ENCODE measurements at places on chromosomes 2 and 18.

DNA sequence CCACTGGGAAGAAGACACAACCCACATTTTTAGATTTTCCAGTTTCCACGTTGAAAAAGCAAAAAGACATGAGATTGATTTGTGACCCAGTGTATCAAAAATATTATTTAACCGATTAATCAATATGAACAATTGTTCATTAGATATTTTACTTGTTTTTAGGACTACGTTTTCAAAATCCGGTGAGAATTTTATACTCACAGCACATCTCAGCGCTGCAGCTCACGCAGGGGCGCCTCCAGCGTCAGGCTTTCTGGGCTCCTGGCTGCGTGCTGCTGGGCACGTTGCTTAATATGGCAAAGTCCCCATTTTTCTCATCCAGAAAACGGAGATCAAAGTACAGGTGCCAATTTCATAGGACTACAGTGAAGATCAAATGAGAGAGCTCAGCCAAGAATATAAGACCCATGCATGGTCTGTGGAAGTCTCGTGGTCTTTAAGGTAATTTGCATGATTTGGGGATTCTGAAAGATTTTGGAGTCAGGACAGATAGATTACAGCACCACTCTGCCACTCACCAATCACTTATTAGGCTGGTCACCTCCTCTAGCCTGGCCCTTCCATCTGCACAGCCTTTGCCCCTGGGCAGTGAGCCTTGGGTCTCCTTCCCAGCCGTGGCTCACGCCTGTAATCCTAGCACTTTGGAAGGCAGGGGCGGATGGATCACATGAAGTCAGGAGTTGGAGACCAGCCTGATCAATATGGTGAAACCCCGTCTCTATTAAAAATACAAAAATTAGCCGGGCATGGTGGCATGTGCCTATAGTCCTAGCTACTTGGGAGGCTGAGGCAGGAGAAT, 36.2 kb downstream of the PTPN18 start:
- DNase-seq, result no peak

GRCh38 chr2:180255981-180256380, 248.9 kb upstream of the CWC22 start:
- DNase-seq, result no peak

DNA sequence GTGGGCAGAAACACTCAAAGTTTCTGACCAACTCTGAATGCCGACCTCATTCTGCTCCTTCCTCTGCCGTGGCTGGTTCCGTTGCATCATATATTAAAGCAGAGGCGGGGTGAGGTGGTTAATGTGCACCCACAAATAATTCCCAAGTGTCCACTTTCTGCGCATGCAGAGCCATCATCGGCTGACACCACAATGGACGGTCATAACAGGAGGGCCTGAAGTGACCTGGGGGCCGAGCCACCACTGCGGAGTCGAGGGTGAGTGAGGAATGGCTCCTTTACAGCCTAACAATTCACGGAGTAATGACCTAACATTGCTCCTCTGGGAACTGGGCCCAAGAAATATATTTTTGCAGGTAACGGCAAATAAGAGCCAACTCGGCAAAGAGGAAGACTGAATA, 32.9 kb upstream of the GLI2 start:
- no peak for DNase-seq

GRCh38 chr2:9407363-9407811, 15.9 kb downstream of the ITGB1BP1 start:
- DNase-seq, result peak; percentile 89

DNA sequence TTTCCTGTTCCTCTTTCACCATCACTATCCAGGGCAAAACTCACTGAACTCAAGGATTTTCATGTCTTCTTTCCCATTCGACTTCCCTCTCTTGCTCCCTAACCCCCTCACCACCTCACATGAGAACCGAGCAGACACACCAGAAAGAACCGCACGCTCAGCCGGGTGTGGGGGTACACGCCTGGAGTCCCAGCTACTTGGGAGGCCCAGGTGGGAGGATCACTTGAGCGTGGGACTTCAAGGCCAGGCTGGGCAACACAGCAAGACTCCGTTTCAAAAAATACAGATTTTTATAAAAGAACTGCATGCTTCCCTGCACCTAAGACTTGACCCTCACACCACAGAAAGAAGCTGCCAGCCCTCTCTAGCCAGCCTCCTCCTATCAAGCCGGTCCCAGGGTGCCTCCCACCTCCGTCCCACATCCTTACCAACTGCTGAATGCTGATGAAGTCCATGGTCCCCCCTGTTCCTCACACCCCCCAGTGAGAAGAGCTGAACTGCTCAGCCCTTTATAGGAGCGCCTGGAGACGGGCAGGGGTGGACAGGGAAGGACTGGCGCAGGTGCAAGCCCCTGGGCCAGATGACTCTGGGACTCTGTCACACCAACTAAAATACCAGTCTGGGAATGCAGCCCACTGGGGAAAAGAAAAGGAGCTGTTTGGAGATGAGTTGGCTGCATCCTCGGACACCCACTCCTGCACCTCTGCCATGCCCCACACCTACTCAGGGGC, at the start of gene ANKRD23:
TSS of gene ANKRD23 (minus strand) at position 484 of the 731 bp plus-strand sequence. CDS start at position 455, 29 bp downstream.
- no peak for DNase-seq

DNA sequence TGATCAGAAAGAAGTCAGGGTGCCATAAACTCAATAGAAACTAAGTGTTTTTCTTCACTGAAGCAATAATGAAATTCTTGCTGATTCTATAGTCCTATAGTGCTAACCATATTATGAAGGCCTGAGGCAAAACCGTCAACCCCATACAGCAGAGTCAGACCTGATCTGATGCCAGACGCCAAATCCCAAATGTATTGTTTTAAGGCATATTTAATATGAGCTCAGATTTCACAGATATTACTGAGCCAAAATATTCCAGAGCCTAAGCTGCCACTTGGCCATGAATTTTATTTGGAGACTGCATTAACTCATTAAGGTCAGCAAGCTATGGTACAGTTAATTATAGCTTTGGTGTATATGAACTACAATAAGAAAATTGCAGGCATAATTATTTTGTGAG, 53.4 kb downstream of the SCN1A start:
- DNase-seq, result no peak

DNA sequence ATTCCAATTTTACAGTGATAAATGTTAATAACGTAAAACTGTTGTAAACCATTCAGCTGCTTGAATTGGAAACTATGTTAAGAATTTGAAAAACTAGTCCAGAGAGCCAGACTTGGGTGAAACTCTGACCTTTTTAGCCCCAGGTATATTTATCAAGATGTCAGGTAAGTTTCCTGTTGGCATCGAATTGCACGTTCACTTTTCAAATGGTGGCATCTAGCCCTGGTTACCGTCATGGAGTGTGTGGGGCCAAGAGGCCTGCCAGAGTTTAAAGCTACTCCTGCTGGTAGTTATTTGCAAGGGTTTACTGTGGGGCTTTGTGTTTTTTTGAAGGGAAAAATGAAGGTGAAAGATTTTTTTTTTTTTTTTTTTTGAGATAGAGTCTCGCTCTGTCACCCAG, 109.9 kb downstream of the WDSUB1 start:
- no peak for DNase-seq

- DNase-seq, result peak; percentile 46
Measured at GRCh38 chr18:57846258-57846657, 43.1 kb upstream of the ATP8B1 start.

DNA sequence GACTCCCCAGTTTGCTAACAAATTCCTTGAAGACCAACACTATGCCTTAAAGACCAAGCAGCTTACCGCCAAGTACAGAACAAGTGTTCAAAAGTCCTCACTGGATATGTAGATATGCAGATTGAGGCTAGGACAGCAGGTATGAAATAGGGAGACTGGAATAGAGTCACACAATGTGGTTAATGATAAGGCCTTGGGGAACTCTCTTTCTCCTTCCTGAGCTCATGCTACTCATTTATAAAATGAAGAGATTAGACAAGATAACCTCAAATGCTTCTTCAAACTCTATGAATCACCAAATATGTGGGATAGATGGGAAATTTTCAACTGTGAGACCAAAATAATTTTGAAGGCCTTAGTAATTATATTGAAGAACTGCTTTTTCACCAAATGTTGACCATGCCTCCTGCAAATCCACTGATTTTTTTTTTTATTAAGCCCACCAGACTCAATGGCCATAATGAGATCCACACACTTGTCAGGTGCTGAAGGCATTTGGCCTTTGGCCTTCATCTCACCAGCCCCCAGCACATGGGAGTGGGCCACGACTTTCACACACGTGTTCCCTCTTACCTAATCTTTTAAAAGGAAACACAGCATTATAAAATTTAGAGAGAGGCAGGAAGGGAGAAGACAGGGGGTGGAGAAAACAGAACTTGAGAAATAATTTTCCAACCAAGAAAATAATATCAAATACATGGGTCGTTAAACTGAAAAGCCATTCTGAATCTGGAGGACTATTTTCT, 181.5 kb downstream of the EN1 start:
- DNase-seq, result no peak

DNA sequence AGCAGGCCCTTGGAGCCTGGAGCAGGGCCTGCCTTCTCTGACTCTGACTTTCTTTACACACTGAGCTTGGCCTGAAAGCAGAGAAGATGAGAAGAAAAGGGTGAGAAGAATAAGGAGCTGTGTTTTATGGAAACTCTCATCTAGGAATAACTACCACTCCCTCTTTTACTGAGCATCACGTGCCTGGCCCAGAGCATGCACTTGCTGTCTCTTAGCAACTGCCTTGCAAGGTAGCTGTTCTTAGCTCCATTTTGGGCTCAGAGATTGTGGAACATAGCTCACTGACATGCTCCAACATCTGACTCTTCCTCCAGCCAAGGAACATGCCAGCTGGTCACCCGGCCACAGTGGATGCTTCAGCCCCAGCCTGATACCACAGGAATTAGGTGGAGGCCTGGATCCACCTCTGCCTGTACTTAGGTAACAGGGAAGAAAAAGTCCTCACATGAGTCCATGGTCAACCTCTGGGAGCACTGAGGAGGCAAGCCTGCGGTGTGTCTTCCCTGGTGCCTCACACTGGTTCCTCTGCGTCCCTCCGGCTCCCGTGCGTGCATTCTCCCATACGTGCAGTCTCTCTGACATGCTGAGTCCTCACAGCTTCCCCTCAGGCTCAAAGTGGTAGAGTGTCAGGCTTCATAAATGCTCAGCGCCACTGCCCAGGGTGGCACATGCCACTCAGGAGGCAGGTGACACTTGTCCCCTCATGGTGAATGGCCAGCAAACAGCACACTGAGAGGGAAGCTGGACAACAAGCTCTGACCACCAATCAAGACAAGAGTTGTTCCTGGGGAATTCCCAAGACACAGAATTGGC, 35.7 kb downstream of the AMER3 start:
- DNase-seq, result no peak

GRCh38 chr18:44916429-44917207, 235.9 kb downstream of the SETBP1 start:
- no peak for DNase-seq

GRCh38 chr2:60535685-60536312, 17.7 kb downstream of the BCL11A start:
- no peak for DNase-seq

DNA sequence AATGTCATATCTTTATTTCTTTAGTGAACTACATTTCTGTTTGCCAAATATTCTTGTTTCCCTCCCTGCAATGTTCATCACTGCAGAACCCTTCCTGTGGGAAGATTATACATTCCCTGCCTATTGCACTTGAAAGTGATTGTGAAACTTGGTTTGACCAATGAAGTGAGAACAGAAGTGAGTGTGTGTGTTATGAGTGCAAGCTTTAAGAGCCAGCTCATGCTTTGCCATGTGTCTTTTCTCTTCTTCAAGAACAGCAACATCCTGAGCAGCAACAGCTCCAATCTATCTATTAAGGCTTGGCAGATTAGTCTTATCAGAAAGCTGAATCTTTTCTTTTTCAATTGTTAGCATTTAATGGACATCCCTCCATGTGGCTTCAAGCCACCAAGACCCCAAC, 42.0 kb upstream of the UBE2E3 start:
- DNase-seq, result peak; percentile 61

GRCh38 chr18:34866739-34867138, 156.6 kb downstream of the DTNA start:
- no peak for DNase-seq

- no peak for DNase-seq
Measured at GRCh38 chr2:145638675-145639074, 1118.8 kb upstream of the ZEB2 start.

DNA sequence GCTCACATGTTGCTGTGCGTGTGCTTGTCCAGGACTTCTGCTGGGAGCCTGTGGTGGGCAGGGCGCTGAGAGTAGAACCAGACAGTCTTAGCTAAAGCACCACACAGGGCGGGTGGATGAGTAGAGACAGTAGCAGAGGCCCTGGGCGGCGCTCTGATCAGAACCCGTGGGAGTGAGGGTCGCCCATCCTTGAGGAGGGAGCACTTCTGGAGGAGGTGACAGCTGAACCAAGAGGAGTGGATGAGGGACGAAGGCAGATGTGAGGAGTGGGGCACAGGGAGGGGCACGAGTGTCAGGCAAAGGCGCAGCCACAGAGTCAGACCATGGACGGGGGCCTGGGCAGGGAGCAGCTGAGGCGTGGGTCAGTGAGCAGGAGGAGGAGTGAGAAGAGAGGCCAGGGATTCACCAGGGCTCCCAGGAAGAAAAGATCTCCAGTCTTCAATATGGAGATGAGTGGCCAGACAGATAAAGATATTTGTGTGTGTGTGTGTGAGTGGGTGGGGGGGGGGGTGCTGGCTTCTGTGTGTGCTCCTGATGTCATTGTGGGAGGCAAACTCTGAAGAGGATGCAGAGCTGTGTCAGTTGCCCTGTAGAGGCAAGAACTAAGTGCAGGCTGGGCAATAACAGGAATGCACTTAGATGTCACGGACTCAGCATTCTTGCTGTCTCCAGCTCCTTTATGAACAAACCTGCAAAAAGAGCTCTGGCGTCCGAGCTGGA, 79.6 kb downstream of the TPO start:
- no peak for DNase-seq

- DNase-seq, result peak; percentile 35
Measured at GRCh38 chr18:3498698-3499471, 48.9 kb downstream of the TGIF1 start.

DNA sequence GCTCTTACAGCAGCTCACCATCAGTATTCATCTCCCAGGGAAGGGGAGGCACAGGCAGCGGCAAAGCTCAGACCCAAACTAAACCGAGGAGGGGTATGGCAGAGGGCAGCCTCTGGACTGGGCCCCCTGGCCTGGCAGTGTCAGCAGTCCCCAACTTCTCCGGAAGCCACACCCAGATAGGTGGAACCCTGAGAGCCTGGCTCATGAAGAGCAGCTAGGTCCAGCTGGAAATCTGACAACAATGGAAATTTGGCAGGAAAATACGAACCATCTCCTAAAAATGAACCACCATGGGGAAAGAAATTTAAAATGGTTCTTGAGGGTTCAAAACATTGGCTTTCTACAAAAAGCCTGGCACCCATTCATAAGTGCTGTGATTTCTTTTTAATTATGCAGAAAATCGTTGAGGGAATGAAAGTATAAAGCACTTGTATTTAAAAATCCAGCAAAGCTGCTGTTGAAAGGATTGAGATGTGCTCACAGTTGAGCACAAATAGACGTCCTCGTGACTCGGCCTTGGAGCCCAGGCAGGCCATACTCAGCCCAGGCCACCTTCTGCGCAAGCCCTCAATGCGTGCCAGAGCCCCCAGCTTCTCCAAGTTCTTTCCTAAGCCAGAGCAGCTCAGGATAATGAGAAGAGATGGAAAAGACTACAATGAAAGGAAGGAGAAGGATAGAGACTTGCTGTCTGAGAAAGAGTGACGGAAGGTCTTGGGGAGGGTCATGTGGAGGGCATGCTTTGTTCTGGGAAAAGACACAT, 93.0 kb downstream of the COL6A3 start:
- DNase-seq, result no peak

GRCh38 chr18:35889677-35890076, 82.8 kb upstream of the RMP24 start:
- no peak for DNase-seq

GRCh38 chr2:174603280-174603679, 5.7 kb upstream of the WIPF1 start:
- peak; percentile 76 for DNase-seq
